ENCODE measurements at places on chromosomes 6 and 20.

- DNase-seq = no peak
Measured at GRCh38 chr6:35213824-35214756, at the start of gene SCUBE3. TSS of gene SCUBE3 (plus strand) at chr6:35213956. CDS start at chr6:35214419, 463 bp downstream.

DNA sequence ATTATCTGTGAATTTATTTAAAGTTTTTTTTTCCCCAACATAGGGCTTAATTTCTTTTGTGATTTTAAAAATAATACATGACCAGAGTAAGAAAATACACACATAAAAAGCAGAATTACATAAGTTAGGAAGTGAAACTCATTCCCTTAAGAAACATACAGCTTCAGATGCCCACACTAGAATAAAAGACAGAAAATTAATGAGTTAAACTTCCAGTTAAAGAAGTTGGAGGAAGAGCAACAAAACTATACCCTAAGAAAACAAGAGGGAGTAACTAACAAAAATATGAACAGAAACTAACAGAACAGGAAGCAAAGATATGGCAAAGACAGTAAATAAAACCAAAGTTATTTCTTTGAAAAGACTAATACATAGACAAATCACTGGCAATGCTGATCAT, 107.6 kb upstream of the CEP85L start:
- DNase-seq = no peak

DNA sequence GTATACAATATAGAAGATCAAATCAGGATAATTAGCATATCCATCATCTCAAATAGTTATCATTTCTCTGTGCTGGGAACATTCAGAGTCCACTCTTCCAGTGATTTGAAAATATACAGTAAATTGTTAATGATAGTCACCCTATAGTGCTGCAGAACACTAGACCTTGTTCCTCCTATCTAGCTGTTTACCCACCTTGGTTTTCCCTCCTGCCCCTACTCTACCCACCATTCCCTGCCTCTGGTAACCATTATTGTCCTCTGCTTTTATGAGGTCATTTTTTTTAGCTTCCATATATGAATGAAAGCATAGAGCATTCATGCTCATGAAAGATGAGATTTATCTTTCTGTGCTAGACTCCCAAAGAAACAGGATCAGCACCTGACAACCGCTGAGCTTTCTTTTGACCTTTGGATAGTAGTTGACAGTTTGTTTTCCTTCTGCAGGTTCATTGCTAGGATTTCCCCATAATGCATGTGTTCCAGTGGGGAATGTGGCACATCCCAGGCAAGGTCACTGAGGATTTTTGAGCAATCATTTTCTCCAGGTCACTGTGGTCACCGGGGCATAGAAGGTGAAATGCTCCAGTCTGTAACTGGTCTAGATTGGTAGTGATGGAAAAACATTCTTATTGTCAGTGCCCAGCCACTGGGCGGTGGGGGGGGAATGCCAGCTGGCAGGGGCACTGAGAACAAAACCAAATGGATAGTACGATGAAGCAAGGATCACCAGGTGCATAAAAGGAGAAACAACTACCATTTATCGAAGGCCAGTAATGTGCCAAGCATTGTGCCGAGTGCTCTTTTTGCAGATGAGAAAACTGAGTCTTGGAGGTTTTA, 33.6 kb upstream of the BCAS1 start:
- no peak for DNase-seq

DNA sequence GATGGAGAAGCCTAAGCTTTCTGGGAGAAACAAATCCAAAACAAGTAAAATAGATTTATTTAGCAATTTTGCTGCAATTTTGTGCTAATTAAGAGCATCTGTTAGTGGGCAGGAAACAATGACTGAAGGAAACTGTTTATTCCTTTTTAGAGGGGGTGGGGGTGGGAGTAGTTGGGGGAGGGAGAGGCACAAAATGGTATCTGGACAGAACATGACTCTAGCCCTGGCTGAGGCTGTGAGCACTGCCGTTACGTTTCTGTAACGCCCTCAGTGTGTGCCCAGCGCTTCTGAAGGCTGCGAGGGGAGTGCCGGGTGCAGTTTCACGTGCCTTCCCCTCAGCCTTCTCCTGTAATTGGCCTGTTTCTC, 28.8 kb downstream of the METTL24 start:
- no peak for DNase-seq

GRCh38 chr6:157158897-157159296, 164.4 kb downstream of the TMEM242 start:
- DNase-seq = no peak
